ENCODE measurements at places on chromosomes 2 and 18.
A peak's percentile ranks its signal among the peaks of the same experiment; 100 is the strongest.

GRCh38 chr18:9337873-9338272, 3.3 kb downstream of the TWSG1 start:
- peaks cover 16% of the 10 kb centered on the region for H3K36me3 ChIP-seq
- DNase-seq: no peak
- no peak overlapping the region for H3K27ac ChIP-seq
- H3K27me3 ChIP-seq: no peaks in the 10 kb centered on the region
- H3K4me3 ChIP-seq: no peak overlapping the region

DNA sequence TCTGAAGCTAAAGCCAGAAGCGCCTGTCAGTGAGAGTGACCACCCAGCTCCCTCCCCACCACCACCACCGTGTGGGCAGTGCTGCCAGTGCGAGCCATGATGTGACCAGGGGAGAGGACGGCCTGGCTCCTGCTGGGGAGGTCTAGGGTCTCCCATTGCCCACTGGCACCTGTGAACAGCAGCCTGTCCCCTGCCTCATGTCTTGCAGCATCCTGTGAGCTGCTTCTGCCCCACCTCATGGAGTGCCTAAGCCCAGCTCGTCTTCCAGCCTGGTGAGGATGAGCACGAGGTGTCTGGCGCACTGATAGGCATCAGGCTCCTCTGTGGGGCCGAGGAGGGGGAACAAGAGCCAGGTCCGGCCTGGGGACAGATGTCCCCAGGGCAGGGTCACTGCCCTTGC, 61.4 kb downstream of the FAM168B start:
- H3K27me3 ChIP-seq: no peaks in the 10 kb centered on the region
- no peak overlapping the region for H3K27ac ChIP-seq
- H3K4me1 ChIP-seq: peaks cover 38% of the 10 kb centered on the region
- peaks cover 49% of the 10 kb centered on the region for H3K36me3 ChIP-seq

GRCh38 chr2:64932371-64933216, 56.6 kb upstream of the SLC1A4 start:
- H3K27ac ChIP-seq: no peak overlapping the region
- peaks cover 5% of the 10 kb centered on the region for H3K4me1 ChIP-seq
- no peak for DNase-seq
- H3K27me3 ChIP-seq: no peaks in the 10 kb centered on the region
- H3K36me3 ChIP-seq: no peaks in the 10 kb centered on the region

DNA sequence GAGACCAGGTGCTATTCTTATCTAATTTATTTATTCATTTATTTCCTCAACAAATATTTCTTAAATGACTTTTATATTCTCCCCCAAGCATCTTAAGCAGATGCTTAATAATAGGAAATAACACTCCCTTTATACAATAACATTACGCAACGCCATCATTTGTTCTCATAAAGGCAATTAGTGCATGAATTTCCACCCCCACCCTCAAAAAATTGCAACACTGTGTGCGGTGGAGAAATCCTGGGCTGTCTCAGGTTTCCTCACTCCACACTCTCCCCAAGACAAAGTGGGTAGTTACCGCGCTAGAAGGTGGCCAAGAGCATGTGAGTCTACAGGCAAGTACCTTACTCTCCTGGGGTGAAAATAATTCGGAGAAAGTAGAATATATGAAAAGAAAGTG, 37.0 kb upstream of the CTDP1 start:
- DNase-seq: no peak
- H3K27me3 ChIP-seq: peaks cover 28% of the 10 kb centered on the region
- no peak overlapping the region for H3K27ac ChIP-seq
- no peaks in the 10 kb centered on the region for H3K36me3 ChIP-seq

- H3K27me3 ChIP-seq: no peaks in the 10 kb centered on the region
- H3K36me3 ChIP-seq: no peaks in the 10 kb centered on the region
- no peaks in the 10 kb centered on the region for H3K4me1 ChIP-seq
- no peak for DNase-seq
- H3K27ac ChIP-seq: no peak overlapping the region
Measured at GRCh38 chr2:68809324-68810240, 61.6 kb downstream of the BMP10 start.

DNA sequence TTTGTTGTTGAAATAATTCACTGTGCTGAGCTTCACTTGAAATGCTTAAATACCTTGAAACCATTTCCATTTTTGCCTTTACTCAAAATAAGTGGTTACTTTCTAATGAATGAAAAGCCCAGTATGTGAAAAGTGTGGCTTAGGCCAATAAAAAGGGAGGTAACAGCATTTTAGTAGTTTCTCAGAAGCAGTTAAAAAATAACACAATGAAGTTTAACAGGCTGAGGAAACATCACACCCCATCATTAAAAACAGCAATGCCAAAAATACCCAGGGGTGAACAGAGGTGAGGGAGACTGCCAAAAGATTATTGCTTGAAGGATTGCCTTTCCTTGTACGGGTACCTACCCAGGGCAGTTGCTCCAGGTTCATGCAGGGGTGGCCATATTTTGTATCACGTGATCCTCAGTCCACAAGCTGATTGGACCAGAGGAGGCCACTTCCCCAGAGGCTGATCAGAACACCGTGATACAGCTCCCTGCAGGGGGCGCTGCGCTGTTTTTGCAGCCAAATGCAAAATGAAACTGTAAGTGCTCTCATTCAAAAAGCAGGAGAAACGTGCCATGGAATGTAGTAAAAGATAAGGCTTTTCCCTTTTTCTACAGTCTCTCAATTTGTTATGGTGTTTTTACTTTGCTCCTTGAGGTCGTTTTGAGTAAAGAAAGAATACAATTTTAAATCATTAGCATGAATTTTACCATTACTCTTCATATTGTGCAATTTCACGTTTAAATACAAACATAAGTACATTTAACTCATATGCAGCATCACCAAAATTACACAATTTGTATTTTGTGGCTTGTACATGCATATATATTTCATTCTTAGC, 70.2 kb upstream of the SH3BP4 start:
- no peak overlapping the region for H3K27ac ChIP-seq
- H3K4me3 ChIP-seq: no peak overlapping the region
- H3K4me1 ChIP-seq: no peaks in the 10 kb centered on the region
- H3K36me3 ChIP-seq: no peaks in the 10 kb centered on the region
- no peaks in the 10 kb centered on the region for H3K27me3 ChIP-seq
- DNase-seq: no peak

GRCh38 chr18:49727816-49728215, 85.5 kb downstream of the ACAA2 start:
- H3K4me3 ChIP-seq: no peak overlapping the region
- DNase-seq: no peak
- H3K4me1 ChIP-seq: peaks cover 22% of the 10 kb centered on the region
- no peak overlapping the region for H3K27ac ChIP-seq
- H3K27me3 ChIP-seq: no peaks in the 10 kb centered on the region

- no peak overlapping the region for H3K4me3 ChIP-seq
- no peak overlapping the region for H3K27ac ChIP-seq
- no peaks in the 10 kb centered on the region for H3K27me3 ChIP-seq
- no peaks in the 10 kb centered on the region for H3K4me1 ChIP-seq
- DNase-seq: no peak
Measured at GRCh38 chr2:121321476-121321875, 36.5 kb upstream of the TFCP2L1 start.

DNA sequence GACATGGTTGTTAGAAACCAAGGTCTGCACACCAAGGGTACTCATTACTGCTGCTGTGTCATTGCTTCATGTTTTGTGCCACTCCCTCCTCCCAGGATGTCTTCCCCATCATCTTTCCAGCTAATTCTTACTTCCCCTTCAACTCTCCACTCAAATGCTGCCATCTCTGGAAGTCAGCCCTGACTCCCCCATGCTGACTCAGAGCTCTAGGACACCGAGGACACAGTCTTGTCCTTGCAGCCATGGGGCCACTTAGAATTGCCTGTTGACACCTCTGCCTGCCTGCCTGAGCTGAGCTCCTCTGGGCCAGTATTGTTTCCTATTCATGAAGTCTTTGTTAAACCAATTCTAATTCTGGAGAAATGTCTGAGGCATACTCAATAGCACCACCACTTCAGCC, 100.2 kb downstream of the GYPC start:
- no peaks in the 10 kb centered on the region for H3K4me1 ChIP-seq
- H3K36me3 ChIP-seq: no peaks in the 10 kb centered on the region
- DNase-seq: no peak
- no peaks in the 10 kb centered on the region for H3K27me3 ChIP-seq
- no peak overlapping the region for H3K4me3 ChIP-seq

GRCh38 chr2:20061476-20061875, 10.0 kb upstream of the LAPTM4A start:
- no peaks in the 10 kb centered on the region for H3K36me3 ChIP-seq
- peak overlapping the region; percentile 69 for H3K27ac ChIP-seq
- H3K4me3 ChIP-seq: no peak overlapping the region
- DNase-seq: no peak
- H3K27me3 ChIP-seq: no peaks in the 10 kb centered on the region

DNA sequence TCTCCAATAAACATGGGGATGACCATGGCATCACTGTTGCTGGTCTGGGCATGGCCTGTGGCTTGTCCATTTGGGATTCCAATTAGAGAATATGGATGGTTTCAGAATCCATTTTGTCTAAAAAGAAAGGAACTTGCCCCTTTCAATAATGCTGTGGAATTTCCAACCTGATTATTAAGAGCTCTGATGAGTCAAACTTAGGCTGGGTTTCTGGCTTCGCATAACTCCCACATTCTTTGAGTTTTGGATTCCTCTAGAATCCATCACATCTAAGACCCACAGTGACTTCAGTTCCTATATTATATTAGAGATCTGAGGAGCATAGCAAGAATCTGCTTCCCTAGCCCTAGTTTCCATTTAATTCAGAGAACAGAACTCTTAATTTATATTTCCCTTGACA, 531.5 kb downstream of the TNS1 start:
- no peak overlapping the region for H3K27ac ChIP-seq
- no peaks in the 10 kb centered on the region for H3K36me3 ChIP-seq
- peaks cover 3% of the 10 kb centered on the region for H3K4me1 ChIP-seq
- no peaks in the 10 kb centered on the region for H3K27me3 ChIP-seq
- H3K4me3 ChIP-seq: no peak overlapping the region
- no peak for DNase-seq

- no peak for DNase-seq
- H3K27me3 ChIP-seq: no peaks in the 10 kb centered on the region
- no peaks in the 10 kb centered on the region for H3K36me3 ChIP-seq
- peaks cover 9% of the 10 kb centered on the region for H3K4me1 ChIP-seq
- no peak overlapping the region for H3K27ac ChIP-seq
- H3K4me3 ChIP-seq: no peak overlapping the region
Measured at GRCh38 chr2:239711911-239712570, 311.2 kb upstream of the HDAC4 start.

DNA sequence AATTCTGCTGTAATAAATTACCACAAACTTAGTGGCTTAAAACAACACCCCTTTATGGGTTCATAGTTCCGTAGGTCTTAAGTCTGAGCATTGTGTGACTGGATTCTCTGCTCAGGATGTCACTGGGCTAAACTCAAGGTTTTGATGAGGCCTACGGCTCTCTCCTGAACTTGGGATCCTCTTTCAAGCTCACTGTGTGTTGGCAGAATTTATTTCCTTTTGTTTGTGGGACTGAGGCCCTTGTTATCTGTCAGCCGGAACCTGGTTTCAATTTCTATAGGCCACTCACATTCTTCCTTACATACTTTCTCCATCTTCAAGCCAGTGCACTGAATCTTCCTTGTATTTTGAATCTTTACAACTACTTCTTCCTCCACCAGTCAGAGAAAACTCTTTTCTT, 290.2 kb downstream of the AKAIN1 start:
- H3K36me3 ChIP-seq: no peaks in the 10 kb centered on the region
- no peaks in the 10 kb centered on the region for H3K27me3 ChIP-seq
- H3K4me1 ChIP-seq: no peaks in the 10 kb centered on the region

GRCh38 chr2:235558572-235558971, 64.7 kb downstream of the AGAP1 start:
- peaks cover 2% of the 10 kb centered on the region for H3K36me3 ChIP-seq
- H3K4me3 ChIP-seq: no peak overlapping the region
- DNase-seq: no peak
- peaks cover 47% of the 10 kb centered on the region for H3K4me1 ChIP-seq
- no peaks in the 10 kb centered on the region for H3K27me3 ChIP-seq
- no peak overlapping the region for H3K27ac ChIP-seq

GRCh38 chr2:199989822-199990221, 34.4 kb downstream of the MAIP1 start:
- no peaks in the 10 kb centered on the region for H3K27me3 ChIP-seq
- H3K27ac ChIP-seq: no peak overlapping the region
- no peak for DNase-seq
- no peaks in the 10 kb centered on the region for H3K4me1 ChIP-seq
- H3K4me3 ChIP-seq: no peak overlapping the region

DNA sequence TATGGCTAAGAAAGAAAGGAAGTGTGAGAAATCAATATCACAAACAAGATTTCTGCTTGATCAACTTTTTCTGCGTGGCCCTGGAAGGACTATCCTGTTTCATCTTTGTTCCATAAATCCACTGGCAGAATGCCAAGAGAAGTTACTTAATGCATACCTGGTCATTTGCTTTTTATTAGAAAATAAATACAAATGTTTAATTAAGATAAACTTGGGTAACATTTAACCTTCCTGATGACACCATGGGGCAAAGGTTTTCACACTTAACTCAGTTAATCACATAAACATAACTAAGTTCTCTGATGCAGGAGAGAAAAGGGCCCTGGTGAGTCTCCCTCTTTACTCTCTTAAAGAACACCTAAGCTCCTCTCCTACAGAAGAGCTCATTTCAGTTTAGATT, 203.3 kb downstream of the AFF3 start:
- H3K4me3 ChIP-seq: no peak overlapping the region
- DNase-seq: no peak
- no peaks in the 10 kb centered on the region for H3K36me3 ChIP-seq
- no peaks in the 10 kb centered on the region for H3K27me3 ChIP-seq
- H3K4me1 ChIP-seq: peaks cover 5% of the 10 kb centered on the region

DNA sequence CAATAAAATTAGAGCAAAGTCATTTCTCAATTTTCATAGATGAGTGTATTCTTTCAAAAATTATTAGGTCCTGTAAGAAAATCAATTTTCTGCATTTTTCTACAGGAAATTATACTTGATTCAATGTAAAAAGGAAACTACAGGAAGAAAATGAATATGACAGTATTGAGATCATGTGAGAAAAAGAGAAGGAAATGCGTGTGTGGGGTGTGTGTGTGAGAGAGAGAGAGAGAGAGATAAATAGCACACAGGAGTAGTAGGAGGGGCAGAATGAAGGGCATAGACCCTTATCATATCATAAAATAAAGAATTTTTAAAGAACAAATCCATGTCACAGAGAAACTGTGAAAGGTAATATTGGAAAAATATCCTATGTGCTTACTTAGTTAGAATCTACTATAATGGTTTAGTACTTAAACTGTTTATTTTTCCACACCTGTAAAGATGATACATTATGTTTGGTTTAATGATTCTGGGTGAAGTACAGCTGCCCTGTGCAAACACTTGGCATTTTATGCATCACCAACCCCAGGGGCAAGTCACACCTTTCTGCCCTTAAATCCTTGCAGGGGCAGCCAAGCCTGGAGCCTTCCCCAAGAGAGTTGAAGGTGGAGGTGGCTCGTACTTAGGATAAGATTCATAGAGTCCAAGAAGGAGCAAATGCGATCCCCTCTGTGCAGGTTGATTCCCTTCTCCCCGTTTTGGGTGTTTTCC, 276.4 kb downstream of the TGIF1 start:
- no peak overlapping the region for H3K4me3 ChIP-seq
- no peaks in the 10 kb centered on the region for H3K27me3 ChIP-seq
- no peak for DNase-seq
- no peak overlapping the region for H3K27ac ChIP-seq
- H3K4me1 ChIP-seq: no peaks in the 10 kb centered on the region
- H3K36me3 ChIP-seq: peaks cover 7% of the 10 kb centered on the region
